ENCODE measurements at places on chromosomes 7 and 10.
A peak's percentile ranks its signal among the peaks of the same experiment; 100 is the strongest.

GRCh38 chr7:99143853-99144672 is at the start of gene SMURF1:
Gene SMURF1, minus strand, starts transcription at chr7:99144108. Its CDS starts 328 bp downstream, at chr7:99143780.
- peak; percentile 69 for DNase-seq

DNA sequence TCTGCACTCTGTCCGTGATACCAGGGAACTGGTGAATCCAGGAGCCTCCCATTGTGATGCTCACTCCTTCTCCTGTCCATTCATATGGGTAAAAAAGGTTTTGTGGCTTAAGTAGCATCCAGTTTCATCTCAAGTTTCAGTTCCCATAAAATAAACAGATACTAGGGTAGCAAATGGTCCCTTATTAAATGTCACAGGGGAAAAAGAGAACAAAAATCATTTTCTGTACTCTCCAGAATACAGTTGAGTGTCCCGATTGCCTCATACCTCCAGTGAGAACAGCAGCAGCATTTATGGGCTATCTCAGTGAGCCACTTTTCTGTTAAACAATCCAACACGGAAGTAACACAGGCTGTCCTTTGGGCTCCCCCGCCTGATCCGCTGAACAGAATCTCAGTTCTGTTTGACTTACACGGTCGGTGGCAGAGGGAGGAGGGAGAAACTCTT is 179.6 kb downstream of the CELF2 start:
- DNase-seq: no peak

DNA sequence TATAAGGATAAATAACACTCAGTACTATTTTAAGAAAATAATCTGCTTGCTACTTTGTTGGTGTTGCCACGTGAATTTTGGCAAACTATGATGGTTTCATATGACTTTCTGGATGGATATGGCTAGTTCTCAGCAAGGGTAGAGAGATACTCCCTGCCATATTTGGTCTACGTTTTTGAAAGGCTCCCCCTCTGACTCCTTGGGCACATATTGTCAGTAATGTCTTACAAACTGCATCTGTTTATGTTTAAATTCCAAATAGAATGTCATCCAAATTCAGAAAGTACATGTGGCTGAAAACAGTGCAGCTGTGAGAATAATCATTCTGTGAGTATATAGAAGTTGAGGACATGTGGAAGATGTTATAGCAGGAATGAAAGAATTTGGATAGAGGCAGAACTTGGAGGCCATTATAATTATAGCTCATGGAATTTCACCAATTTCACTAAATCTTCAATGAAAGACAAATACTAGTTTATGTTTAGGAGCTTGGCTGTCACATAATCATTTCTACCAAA is 107.8 kb downstream of the SRI start:
- no peak for DNase-seq

DNA sequence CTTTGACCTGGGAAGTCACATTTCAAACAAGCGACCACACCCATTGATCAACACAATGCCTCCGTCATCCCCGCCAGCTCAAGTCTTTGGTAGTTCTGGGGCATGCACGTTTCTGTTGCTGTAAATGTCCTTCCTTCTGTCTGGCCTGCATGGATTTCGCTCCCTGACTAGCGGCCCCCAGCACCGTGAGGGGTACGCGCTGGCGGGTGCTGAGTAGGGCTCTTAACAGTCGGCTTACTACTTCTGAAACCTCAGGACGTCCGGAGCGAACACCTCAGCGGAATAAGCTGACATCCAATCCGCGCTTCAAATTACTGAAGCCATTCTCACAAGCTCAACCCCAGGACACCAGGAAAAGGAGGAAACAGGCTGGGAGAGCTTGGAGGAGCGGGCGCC is 505 bp downstream of the NUDCD3 start:
- DNase-seq: peak; percentile 34

DNA sequence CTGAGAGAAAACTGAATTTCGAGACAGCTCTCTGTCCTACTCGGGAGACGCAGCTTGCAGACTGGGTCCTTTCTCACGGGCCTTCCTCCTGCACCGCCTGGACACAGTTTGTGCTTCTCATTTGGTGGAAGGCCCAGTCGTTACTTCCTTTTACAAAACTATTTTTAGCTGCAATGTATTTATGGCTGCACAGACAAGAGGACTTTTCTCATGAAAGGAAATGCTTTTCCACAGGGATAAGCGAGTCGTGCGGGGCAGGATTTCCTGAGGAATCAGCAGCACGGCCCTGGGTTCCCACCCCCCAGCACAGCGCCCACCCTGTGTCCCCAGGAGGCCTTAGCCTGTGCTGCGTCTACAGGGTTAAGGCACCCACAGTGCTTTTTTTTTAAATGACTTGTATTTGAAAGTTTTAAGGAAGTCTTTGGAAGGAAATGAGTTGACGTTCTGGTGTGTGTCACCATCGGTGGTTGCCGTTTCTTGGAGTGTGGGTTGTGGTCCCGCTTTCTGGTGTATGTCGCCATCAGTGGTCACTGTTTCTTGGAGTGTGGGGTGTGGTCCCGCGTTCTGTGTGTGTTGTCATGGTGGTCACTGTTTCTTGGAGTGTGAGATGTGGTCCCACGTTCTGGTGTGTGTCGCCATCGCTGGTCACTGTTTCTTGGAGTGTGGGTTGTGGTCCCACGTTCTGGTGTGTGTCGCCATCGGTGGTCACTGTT is 50.9 kb downstream of the INPP5A start:
- DNase-seq: no peak

GRCh38 chr10:3931224-3931623 is 146.2 kb upstream of the KLF6 start:
- no peak for DNase-seq

GRCh38 chr10:47452495-47453140 is 31.3 kb downstream of the ANXA8 start:
- DNase-seq: no peak
